IMR-90 (cell line): ENCODE measurements at places on chromosomes 6 and 20.

DNA sequence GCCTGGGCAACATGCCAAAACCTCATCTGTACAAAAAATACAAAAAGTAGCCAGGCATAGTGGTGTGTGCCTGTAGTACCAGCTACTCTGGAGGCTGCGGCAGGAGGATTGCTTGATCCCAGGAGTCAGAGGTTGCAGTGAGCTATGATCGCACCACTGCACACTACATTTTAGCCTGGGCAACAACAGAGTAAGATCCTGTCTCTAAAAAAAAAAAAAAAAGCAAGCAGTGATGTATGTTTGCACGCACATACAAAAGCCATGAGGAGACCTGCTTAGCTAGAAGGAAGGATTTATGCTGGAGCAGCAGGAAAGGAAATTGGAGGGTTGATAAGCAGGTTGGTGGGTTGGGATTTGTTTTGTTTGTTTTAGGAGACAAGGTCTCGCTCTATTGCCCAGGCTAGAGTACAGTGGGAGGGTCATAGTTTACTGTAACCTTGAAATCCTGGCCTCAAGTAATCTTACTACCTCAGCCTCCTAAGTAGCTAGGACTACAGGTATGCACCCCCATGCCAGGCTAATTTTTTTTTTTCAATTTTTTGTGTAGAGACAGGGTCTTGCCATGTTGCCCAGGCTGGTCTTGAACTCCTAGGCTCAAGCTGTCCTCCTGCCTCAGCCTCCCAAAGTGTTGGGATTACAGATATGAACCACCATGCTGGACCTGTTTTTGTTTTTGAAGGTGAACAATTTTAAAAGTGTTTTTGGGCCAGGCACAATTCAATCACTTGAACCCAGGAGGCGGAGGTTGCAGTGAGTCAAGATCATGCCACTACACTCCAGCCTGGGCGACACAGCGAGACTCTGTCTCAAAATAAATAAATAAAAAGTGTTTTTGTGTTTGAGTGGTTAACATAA lies 4.0 kb downstream of the ZSWIM3 start:
- DNase-seq: no peak

DNA sequence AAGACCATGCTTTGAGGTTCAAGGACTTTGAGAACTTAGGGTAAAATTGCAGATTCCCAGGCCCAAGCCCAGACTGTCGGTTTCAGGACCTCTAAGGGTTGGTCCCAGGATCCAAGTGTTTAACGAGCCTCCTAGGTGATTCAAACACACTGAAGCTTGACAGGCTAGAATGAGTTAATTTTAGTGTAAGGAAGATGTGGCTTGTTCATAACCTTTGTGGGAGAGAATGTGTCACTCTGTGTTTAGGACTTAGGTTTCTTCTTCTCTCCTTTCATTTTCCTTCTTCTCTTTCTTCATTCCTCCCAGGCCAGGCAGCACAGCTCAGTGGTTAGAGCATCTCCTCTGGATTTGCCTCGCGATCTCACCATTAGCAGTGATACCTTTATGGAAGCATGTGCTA lies 104.8 kb upstream of the KCNG1 start:
- no peak for DNase-seq

DNA sequence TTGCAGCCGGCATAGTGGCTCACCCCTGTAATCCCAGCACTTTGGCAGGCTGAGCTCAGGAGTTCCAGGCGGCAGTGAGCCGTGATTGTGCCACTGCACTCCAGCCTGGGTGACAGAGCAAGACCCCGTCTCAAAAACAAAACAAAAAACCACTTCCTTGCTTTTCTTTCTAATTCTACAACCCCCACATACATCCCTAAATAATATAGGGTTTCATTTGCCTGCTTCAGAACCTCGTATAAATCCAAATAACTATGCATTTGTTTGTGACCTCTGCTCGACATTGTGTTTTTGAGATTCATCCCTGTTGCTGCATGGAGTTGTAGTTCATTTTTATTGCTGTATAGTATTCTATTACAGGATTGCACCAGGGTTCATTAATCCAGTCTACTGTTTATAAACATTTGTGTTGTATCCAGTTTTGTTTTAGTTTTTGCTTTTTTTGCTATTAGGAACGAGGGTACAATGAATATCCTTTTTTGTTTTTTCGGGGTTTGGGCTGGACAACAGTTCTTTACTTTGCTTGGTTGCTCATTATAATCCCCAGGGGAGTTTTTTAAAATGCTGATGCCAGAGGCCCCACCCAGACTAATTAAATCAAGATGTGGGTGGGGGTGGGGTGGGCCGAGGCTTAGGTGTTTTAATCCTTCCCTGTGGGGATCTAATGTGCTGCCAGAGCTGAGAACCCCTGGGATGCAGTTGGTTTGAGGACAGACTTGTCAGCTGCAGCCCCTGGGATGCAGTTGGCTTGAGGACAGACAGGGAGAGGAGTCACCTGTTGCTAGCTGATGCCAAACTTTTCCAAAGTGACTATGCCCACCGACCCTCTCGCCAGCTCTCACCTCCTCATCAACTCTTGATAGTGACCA lies 2.4 kb upstream of the SNAI1 start:
- no peak for DNase-seq

- DNase-seq: peak; percentile 60
Measured at GRCh38 chr6:144543006-144543871, 258.1 kb downstream of the UTRN start.

GRCh38 chr6:33898771-33899170 lies 95.0 kb upstream of the MLN start:
- no peak for DNase-seq

DNA sequence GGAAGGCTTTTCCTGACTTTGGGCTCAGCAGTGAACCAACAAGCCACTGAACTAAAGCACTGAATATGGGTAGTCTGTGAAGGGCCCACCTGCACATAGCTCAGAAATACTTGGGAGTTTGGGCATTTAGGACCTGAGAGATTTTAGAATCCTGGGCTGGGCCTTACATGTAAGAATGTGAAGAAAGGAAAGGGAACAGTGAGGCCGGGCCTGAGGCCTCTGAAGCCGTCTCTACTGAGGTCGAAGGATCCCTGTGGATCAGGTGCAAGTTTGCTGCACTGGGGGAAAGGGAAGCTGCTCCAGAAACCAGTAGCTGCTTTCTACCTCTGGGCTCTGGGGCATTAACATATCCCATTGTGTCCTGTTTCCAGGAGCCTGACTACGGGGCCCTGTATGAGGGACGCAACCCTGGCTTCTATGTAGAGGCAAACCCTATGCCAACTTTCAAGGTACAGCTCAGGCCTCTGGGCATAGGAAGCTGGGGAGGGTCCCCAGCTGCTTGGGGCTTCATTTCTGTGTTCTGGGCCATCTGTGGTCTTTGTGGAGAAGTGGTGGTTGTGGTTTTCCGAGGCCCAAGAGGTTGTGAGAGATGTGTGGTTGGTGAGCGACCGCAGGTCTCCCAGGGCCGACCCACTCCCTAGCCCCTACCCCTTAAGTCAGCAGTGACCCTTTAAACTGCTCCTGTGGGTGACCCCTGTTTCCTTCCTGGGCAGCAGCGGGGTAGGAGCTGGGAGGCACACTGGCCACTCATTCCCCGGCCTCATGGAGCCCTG lies 30.3 kb downstream of the PLCG1 start:
- DNase-seq: no peak
